GM03348 (cell line): ENCODE measurements at places on chromosomes 3 and 15.

GRCh38 chr3:134696155-134696554 is 45.3 kb upstream of the KY start:
- DNase-seq: no peak

DNA sequence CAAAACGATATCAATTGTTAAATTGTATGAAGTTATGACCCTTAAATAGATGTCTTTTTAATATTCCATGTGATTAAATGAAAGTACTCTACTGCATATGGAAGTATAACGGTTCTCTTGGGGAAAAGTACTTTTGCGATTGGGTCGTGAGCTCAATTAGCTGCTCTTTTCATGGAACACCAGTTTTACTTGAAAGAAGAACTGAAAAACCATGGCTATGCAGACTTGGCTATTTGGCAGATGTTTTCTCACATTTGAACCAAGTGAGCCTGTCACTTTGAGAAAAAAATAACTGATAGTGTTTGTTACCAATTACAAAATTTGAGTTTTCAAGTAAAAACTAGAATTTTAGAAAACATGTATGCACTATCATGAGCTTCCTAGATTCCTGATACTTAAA is 5.9 kb upstream of the INAFM2 start:
- DNase-seq: no peak

- no peak for DNase-seq
These were observed 631.3 kb downstream of the NSUN3 start for GRCh38 chr3:94693997-94694640.

- peak; percentile 60 for DNase-seq
These were observed 857 bp downstream of the AEN start for GRCh38 chr15:88621789-88622604.

GRCh38 chr3:49266410-49267095 is 10.5 kb downstream of the C3orf62 start:
- no peak for DNase-seq

DNA sequence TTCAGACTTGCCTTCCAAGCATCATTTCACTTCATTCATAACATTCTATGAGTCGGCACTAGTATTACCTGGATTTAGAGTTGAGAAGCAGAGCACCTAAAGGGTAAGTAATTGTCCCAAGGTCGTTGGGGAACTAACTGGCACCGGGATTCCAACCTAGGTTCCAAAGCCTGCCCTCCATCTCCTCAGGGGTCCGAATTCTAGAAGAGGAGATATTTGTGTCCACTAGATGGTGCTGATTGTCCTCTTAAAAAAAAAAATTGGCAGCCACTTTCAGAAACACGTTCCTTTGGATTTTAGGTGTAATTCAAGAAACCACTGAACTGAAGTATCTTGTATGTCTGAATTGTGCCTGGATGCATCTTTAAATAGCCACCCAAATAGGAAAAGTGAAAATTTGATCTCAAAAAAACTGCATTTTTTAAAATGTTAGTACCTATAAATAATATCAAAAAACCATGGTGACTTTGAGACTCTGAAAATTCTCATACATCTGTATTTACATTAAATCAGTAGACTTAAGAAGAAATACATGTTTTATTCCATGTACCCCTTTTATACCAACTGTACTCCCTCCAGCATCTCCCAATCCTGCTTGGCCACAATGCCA is 3.9 kb upstream of the FSIP1 start:
- peak; percentile 56 for DNase-seq

DNA sequence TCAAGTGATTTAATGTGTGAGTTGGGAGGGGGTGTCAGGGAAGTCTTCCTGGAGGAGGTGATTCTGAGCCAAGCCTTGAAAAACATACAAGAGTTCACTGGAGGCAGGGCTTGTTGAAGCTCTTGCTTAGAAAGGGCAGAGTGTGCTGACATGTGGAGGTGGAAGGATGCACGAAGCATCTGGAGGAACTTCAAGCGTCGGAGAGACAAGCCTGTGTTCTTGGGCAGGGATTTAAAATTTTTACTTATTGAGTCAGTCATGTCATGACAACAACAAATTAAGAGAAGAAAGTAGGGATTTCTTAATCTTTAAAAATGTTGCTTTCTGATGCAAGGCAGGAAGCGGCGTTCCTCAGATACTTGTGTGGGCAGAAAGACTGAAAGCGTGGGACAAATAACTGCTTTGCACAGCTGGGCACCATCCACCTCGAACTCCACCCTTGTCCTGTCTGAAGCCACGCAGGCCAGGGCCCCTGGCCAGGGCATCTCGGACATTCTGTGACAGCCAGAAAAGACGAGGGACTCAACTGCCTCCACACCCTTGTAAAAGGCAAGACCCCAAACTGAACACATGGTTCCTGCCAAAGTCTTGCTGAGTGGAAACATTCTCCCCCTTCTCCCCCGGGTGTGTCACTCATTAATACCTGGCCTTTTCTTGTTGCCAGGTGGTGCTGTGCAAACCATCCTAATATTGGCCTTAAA is 6.9 kb upstream of the IL16 start:
- peak; percentile 89 for DNase-seq

- DNase-seq: peak; percentile 82
These were observed 34.5 kb downstream of the PRICKLE2 start for GRCh38 chr3:64190517-64191515.

- peak; percentile 56 for DNase-seq
These were observed 1.0 kb downstream of the ANP32A start for GRCh38 chr15:68819495-68820294.

GRCh38 chr3:140438736-140439470 is 239.0 kb upstream of the TRIM42 start:
- no peak for DNase-seq

DNA sequence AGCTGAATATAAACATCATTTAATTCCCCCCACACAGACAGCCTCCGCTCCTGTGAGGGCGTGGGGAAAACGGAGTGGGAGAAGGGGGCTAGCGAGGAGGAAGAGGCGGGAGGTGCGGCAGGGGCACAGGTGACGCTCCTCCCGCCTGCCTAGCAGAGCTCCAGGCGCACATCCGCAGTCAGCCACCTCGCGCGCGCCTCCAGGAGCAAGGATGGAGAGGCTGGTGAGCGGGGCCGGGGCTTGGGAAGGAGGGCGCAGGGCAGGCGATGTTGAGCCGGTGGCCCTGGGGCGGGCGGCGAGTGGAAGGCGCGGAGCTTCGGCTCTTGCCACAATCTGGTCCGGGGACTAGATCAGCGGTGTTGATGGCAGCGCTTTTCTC is at the start of gene CD200:
TSS of gene CD200 (plus strand) at position 155 of the 379 bp plus-strand sequence. CDS start at position 212, 57 bp downstream.
- peak; percentile 32 for DNase-seq

DNA sequence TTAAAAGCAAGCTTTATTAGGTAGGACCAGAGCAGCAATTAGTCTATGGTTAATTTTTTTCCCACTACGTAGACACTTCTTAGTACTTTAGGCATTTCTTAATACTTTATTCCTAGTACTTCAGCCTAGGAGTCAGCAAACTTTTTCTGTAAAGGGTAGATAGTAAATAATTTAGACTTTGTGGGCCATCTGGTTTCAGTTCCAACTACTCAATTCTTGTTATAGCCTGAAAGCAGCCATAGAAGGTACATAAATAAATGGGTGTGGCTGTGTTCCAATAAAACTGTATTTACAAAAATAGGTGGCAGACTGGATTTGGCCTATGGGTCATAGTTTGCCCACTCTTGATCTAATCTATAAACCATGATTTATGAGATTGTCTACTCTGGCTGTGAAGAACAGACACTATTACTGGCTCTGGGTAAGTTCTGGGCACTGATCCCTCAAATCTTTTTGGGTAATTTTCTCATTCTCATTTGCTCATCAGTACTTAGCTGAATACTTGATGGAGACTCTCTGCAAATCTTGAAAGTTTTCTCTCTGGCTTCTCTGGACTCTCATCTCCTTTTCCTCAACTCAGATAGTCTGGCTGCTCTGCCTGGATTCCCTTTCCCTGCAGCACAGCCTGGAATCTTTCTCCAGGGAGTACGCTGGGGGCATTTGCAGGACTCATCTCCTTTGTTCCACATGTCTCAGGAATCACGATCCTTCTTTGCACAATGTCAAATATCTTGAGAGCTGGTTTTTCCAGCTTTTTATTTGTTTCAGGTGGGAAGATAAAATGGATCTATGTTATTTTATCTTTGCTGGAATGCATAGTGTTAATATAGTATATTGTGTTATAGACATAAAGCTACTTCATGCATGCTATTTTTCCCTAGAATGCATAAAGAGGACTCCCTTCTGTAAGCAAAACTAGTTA is 524.8 kb upstream of the TBL1XR1 start:
- DNase-seq: no peak

- no peak for DNase-seq
These were observed 16.4 kb downstream of the C3orf18 start for GRCh38 chr3:50551054-50551659.

DNA sequence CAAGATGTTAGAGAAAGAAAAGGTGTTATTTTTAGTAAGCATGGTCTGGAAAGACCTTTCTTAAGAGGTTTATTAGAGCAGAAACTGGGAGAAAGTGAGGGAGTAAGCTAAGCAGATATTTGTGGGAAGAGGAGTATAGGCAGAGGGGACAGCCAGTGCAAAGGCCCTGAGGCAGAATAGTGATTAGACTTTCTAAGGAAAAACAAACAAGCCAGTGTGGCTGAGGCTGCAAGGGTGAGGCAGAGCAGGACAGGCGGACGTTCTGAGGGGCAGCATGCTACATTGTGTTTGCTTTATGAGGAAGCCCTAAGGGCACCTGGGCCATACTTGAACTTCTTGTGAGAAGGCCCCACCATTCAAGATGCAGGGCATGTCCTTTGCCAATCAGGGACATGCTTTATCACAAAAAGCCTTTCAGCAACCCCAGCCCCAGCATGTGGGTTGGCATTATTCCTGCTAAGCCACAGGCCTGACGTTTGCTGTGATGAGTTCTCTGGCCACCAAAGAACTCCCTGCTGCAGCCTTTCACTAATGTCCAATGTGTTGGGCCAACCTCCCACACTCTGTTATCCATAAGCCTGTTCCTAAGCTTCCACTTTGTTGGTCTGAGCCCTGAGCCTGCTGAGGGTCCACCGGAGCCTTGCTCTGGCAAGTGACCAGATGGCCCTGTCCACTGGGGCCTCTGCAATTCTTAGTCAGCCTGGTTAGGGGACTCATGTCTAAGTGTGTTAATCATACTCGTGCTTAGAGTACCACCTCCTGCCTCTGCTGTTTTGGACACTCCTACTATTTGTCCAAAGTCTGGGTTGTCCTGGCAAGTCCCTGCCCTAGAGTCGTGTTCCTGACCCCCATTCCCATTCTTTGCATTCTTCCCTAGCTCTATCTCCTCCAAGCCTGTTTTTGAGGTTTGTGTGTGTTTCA is 209.9 kb upstream of the CTNNB1 start:
- no peak for DNase-seq

GRCh38 chr3:176526225-176526624 is 671.1 kb downstream of the TBL1XR1 start:
- no peak for DNase-seq

GRCh38 chr3:138404121-138404520 is 30.3 kb upstream of the ESYT3 start:
- no peak for DNase-seq

DNA sequence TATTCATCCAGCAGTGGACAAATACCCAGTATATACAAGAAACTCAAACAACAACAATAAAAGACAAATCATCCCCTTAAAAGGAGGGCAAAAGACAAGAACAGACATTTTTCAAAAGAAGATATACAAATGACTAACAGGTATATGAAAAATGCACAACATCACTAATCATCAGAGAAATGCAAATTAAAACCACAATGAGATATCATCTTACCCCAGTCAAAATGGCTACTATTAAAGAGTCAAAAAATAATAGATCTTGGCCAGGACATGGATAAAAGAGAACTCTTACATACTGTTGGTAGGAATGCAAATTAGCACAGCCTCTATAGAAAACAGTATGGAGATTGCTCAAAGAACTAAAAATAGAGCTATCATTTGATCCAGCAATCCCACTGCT is 16.9 kb downstream of the DHX36 start:
- DNase-seq: no peak

DNA sequence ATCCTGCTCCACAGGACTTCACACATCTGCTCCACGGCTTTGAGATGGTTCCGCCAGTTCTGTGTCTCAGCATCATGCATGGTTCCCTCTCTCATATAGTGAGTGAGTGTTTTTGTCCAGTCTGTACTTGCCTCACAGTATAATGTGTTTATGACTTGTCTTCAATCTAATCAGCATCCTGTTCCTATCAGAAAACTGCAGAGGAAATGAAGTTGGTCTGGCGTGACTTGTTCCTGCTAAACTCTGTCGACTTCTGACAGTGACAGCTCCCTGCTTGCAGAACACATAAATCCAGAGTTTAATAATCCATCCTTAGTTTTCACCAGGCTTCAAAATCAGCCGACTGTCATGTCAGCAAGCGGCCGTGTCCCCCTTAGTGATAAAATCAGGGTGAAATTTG is 222.3 kb downstream of the SLCO3A1 start:
- DNase-seq: no peak

DNA sequence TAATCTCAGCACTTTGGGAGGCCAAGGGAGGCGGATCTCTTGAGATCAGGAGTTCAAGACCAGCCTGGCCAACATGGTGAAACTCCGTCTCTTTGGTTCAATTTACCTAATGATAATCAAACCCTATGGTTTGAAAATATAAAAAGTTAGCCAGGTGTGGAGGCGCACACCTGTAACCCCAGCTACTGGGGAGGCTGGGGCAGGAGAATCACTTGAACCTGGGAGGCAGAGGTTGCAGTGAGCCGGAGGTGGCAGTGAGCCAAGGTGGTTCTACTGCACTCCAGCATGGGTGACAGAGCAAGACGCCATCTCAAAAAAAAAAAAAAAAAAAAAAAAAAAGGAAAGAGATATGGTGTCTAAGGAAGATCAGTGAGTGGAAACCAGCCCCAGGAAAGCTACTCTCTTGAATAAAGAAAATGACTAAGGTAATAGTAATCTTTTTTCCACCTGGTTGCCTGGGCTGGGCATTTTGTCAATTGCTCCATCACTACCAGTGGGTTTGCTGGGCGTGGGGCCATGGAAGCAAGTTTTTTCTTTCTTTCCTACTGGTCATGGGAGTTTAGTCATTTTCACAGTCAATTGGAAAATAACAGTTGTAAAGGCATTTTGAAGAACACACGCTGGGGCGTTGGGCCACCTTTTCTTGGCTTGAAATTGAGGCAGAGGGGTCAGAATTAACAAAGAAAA is 387.6 kb upstream of the RGMA start:
- DNase-seq: no peak

- no peak for DNase-seq
These were observed 228.5 kb downstream of the PTPRG start for GRCh38 chr3:61789861-61790260.

DNA sequence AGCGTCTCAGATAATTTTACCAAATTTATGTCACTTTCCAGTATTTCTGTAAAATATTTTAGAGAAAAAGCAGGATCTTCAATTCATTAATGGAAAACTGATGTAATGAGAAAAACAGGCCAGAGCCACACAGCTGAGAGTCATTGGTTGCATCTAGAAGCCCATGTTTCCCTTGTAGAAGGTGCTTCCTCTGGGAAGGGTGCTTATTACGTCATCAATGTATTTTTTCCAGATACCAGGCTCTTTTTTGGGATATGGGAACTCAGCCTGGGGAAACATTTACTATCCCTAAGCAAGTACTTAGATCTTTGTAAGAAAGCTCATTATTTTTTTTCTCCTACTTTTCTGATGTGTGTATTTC is 89.1 kb upstream of the PHLDB2 start:
- no peak for DNase-seq

GRCh38 chr15:39269821-39270220 is 311.1 kb upstream of the THBS1 start:
- DNase-seq: no peak

GRCh38 chr15:41778521-41778920 is 4.2 kb downstream of the MAPKBP1 start:
- no peak for DNase-seq
